ENCODE measurements at places on chromosomes 4 and X.

DNA sequence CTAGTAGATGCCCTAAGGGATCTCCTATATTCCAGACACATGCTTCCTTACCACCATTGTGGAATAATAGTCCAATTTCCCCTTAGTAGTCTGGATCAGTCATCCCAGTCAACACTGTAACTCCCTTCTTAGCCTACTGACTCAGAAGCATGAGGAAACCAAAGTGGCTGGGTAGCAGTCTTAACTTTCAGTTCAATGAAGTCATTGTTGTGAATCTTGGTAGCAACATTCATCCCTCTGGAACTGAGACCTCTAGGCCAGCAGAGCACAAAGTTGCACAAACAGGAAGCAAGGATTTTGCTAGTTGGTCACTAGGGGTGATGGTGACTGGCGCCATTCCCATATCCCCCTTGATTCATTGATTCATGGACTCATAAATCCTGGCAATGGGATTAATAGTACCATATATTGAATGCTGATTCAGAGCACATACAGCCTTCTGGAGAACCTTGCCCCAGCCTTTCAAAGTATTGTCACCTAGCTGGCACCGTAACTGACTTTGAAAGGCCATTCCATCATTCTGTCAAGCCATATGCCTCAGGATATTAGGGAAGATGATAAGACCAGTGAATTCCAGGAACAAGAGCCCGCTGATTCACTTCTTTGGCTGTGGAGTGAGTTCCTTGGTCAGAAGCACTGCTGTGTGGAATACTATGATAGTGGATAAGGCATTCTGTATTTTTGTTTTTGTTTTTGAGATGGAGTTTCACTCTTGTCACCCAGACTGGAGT lies 19.7 kb upstream of the GPAT3 start:
- no peak for DNase-seq

DNA sequence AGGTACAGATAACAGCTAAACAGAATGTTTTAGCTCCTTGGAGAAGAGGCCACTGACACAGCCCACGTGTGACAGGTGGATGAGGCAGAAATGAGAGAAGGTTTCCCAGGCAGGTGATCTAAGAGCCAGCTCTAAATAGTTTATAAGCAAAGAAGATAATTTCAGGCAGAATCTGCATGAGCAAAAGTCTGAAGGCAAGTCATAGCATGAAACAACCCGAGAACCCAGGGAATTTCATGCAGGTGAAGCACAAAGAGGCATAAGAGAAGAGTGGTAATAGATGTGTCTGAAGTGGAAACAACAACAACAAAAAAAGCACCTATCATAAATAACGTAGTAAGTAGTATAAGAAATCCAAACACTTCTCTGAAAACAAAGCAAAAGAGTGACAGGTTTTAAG lies 275.8 kb upstream of the CPEB2 start:
- DNase-seq, result no peak

- DNase-seq, result no peak
Observed at GRCh38 chrX:79117078-79117477, 27.4 kb upstream of the GPR174 start.

GRCh38 chrX:131843987-131844386 lies 179.1 kb upstream of the STK26 start:
- DNase-seq, result no peak

DNA sequence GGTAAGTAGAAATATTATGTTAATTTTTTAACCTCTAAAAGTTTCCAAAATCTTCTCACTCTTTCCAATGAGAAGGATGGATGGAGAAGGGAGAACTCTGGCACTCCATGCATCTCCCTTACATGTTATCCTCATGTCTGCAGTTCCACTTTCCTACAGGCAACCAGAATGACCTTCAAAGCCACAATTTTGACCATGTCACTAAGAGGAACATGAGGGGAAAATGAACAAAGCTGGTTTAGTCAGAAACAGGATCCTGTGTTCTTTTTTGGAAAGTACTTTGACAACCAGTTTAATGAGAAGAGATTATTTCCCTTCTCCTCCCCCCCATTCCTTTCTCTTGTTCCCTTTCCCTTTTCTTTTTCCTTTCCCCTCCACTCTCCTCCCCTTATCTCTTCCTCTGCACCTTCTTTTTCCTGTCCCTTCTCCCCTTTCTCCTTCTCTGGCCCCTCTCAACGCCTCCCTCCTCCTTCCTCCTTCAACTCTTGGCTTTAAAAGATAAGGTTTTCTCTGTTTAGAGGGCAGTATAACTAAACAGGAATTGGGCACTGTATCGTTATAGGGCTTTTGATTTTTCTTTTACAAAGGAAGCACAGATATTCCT lies 42.5 kb downstream of the DTHD1 start:
- DNase-seq, result no peak

GRCh38 chr4:177558995-177559394 lies 116.8 kb upstream of the AGA start:
- DNase-seq, result no peak

DNA sequence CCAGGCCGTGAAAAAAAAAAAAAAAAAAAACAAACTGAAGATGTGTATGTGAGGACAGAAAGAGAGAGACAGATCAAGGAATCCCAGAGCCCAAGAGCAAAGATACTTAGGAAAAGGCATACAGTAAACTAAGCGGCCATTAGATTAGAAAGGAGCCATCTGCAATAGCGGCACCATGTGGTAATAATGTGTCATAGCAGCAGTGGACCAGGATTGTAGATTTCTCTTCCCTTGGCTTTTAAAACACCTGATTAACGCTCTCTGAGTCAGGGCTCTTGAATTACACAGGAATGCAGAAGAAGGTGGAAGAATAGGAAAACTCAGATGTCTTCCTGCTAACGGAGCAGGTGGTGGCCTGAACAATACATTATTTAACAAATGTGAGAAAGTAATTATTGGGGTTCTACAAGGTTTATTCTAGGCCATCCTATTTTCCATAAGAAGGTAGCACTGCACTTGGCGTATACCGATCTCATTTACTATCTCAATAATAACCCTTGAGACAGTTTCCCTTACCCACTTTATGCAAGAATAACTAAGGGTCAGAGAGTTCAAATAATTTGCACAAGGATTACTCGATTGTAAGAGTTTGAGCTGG lies 182.7 kb downstream of the KCNIP4 start:
- DNase-seq, result no peak

DNA sequence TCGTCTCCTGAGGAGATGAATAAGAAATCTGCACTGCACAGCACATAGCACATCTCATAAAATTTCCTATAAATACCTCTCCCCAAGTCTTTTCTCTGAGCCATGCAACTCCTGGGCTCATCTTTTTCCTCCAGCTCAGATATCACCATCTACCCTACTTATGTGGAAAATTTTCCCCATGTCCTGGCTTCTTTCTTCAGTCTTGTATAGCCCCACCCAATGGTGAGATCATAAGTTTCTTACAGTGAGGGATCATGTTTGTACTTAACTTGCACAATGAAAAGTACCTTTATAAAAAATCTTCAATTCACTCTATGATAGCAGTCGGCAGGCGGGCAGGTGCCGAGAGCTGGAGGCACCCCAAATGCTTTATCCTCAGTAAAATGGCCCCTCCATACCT lies 198.6 kb upstream of the S100G start:
- no peak for DNase-seq

DNA sequence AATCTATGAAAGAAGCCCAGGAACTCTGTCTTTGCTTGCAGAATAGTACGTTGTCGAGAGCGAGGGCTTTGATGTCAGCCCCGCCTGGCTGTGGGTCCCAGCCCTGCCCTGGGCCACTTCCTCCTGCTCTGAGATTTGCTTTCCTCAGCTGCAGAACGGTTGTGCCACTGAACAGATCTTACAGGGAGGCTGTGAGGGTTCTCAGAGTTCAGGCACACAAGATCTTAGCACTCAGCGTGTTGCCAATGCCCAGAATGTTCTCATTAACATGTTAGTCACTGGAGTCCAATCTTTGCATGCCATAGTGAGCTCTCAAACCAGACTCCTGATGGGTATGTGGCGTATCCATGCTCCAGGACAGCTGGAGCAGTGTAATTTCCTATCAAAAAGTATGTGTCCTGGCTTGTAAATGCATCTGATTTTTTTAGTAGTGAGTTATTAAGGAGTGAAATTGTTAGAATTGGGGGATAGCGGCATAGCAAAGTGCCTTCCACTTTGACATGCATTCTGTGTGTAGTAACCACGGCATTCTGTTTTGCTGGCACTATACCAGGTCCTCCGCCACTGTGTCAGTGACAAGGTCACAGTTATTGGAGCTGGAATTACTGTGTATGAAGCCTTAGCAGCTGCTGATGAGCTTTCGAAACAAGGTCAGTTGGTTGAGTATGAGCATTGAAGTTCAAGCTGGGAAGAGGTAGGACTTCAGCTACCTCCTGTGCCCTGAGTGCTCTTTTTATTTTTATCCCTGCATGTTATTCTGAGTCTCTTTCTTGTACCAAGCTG lies 31.6 kb downstream of the TKTL1 start:
- peak; percentile 21 for DNase-seq

DNA sequence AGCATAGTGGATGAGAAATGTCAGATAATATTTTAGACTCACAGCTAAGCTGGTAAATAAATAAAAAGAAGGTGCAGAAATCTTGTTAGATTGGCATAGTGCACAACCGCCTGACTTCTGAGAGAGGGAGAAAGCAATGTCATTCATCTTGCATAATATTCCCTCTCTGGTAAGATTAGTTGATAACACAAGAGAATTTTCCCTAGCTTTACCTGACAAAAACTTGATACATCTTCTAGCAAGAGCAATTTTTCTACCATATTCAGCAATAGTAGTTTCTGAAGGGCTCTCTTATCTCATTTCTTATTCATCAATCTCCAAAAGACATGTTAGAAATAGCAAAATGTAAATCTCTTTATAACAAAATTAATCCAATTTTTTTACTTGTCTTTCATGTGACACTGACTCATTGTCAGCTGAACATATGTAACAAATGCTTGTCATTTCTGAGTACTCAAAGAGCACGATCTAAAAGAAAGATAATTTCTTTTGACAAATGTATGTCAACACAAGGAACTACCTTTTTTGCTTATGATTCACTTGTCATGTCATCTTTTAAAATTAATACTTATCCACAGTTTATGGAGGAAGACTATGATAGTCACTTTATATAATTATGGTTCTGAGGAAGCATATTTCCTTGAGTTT lies 240.0 kb downstream of the ARAP2 start:
- no peak for DNase-seq

DNA sequence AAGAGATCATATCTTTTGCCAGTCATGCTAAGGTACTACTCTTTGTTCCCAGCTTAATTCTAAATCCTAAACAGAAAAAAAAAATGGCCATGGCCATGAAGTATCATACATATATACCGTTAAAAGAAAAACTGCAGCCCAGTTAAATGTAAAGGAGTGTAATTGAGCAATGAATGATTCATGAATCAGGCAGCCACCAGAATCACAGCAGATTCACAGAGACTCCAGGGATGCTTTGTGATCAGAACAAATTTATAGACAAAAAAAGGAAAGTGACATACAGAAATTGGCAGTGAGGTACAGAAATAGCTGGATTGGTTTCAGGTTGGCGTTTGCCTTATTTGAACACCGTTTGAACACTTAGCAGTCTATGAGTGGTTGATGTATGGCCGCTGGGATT lies 42.1 kb upstream of the PDGFC start:
- no peak for DNase-seq

- DNase-seq, result no peak
Observed at GRCh38 chr4:158704274-158704673, 18.9 kb downstream of the PPID start.

DNA sequence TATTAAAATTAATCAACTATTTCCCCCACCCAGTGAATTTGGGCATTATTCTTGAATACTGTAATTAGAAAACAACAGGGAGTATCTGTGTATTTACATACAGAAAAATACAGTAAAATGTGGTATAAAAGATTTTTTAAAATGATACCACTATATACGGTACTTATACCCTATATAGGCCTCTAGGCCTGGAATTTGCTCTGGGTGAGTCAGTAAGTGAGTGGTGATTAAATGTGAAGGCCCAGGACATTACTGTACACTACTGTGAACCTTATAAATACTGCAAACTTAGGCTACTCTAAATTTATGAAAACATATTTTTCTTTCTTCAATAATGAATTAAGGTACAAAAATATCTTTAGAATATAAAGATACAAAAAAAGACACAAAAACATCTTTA lies 6.3 kb upstream of the CSN3 start:
- no peak for DNase-seq

GRCh38 chrX:74422576-74423288 lies 1.4 kb downstream of the SLC16A2 start:
- DNase-seq, result no peak

DNA sequence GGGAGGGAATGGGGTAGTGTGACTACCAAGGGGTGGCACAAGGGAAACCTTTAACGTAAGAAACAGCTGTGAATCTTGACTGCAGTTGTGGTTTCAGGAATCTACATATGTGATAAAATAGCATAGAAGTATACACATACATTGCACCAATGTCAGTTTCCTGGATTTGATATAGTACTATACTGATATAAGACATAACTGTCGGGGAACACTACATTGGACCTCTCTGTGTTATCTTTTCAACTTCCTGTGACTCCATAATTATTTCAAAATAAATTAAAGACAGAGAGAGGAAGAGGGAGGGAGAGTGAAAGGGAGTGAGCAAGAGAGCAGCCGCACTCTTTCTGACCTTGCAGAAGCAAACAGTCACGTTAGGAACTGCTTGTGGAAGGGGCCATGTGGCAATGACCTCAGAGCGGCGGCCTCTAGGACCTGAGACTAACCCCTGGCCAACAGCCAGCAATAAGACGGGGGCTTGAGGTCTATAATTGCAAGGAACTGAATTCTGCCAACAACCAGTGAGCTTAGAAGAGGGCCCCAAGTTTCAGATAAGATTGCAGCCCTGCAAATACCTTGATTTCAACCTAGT lies 47.4 kb downstream of the NALF2 start:
- DNase-seq, result no peak

- DNase-seq, result no peak
Observed at GRCh38 chrX:46228389-46228788, 316.8 kb downstream of the ZNF674 start.

- DNase-seq, result no peak
Observed at GRCh38 chr4:144599621-144600020, 46.3 kb upstream of the HHIP start.

DNA sequence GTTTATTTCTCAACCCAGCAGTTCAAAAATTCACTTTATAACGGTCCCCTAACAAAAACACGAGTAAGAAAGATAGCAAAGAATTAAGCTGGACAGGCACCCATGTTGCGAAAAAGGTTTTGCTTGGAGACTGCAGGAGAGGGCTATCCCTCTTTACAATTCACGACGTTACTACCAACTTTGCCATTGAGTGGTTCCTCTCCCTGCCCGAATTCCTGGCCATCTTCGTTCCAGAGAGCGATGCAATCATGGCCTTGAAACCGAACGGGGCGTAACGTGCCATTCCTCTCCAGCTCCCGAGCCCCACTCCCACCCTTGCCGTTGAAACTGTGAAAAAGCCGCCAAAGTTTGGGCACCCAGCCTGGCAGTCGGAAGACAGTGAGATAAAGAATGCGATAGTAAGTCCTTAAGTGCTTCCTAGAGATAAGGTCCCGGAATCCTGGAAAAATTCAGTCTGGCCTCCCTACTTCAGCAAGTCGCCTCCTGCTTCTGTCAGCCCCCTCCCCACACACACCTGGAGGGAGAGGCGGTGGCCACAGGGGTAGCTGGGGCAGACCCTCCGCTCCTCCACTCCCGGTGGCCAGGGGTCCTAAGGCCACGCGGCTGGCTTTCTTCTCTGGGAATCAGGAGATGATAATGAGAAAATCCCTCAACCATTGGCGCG lies 65.2 kb downstream of the FBXO8 start:
- no peak for DNase-seq

All from stimulated activated CD8-positive, alpha-beta memory T cell treated with anti-CD3 and anti-CD28 coated beads, Interleukin-2, amount 100 ng/mL, for 1 hour (primary cell).